ENCODE measurements at places on chromosomes 16 and 17. TPM values are rescaled to one million over a fixed set of nuclear protein-coding genes. Genes with fewer than 3 reads are reported as not detected.

DNA sequence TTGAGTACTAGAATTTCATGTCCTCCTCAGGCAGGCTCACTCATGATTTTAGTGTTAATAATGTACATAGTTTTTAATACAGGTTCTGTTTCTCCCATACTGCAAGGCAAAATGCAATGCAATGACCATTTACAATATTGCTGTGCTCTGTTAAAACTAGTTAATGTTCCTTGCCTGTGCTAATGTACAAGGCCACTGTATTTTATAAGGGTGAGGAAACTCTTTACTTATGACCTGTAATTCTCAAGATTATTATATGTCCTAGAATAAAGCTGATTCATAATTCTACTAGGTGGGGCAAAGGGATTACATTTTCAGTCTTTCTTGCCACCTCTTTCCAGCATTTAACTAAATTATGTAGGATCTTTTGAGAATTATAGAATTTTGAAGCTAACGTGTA, 19.4 kb downstream of the TMIGD1 start:
- DNase-seq: no peak

DNA sequence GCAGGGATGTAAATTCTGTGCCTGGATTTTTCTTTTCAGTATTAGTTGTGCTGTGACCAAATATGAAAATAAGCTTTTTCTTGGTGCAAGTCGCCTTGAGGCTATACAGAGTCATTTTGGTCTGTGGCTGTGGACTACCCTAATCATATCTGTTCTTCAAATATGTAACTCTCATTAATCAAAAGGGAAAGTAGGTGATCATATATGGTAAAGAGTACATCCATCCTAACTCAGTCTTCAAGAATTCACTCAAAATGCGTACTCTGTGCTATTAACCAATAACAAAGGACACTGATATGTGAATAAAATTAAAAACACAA, 2.6 kb downstream of the CPD start:
- DNase-seq: no peak

- no peak for DNase-seq
These were observed 36.6 kb downstream of the GINS3 start for GRCh38 chr16:58428621-58429542.

DNA sequence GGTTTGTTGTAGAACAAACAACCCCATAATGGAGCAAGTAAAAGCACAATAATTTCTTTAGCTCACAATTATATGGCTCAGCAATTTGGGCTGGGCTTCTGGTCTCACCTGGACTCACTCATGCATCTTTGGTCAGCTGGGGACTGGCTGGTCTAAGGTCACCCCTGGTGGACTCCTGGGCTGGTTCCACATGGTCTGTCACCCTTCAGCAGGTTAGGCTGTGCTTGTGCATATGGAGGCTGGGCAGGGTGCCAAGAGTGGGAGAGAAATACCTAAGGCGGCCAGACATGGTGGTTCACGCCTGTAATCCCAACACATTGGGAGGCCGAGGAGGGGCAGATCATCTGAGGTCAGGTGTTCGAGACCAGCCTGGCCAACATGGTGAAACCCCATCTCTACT, 27.0 kb upstream of the SMURF2 start:
- no peak for DNase-seq

CDC6 gene
- total RNA-seq: 12.4 TPM

CANT1 gene
- 52.4 TPM for total RNA-seq

NOG gene
- 6.7 TPM for total RNA-seq

- DNase-seq: peak; percentile 22
These were observed 128.7 kb downstream of the RPTOR start for GRCh38 chr17:80673152-80673920.

GRCh38 chr16:69477546-69477945, 53.1 kb downstream of the CYB5B start:
- DNase-seq: peak; percentile 17

Data from GM23248 (cell line).